ENCODE measurements at places on chromosomes 3 and 15. TPM values are rescaled to one million over a fixed set of nuclear protein-coding genes. Genes with fewer than 3 reads are reported as not detected.
A peak's percentile ranks its signal among the peaks of the same experiment; 100 is the strongest.

- no peak for DNase-seq
- H3K4me3 ChIP-seq: no peak overlapping the region
- H3K27ac ChIP-seq: no peak overlapping the region
- no peaks in the 10 kb centered on the region for H3K4me1 ChIP-seq
Measured at GRCh38 chr3:129462361-129462968, 22.4 kb downstream of the IFT122 start.

TGM5 gene
- total RNA-seq: 0.17 TPM

- H3K4me3 ChIP-seq: peak overlapping the region; percentile 75
- H3K36me3 ChIP-seq: peaks cover 10% of the 10 kb centered on the region
- no peak for DNase-seq
- peaks cover 26% of the 10 kb centered on the region for H3K4me1 ChIP-seq
Measured at GRCh38 chr15:74613953-74614743, 1.5 kb upstream of the CLK3 start.

DNA sequence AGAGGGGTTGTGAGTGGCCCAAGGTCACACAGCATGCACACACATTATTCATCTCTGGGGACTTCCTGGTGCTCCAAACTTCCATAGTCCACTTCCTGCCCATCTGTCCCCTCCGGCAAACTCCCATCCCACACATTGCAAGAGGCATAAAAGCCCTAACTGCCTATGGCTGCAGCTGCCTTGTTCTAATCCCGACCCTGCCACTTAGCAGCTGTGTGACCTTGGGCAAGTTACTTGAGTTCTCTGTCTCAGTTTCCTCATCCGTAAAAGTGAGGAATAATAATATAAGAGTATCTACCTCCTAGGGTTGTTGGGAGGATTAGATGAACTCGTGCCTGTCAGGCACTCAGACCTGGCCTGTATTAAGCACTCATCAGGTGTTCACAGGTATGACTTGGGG lies 84.2 kb downstream of the SMAD6 start:
- DNase-seq: no peak
- H3K27me3 ChIP-seq: no peaks in the 10 kb centered on the region
- H3K4me3 ChIP-seq: no peak overlapping the region
- no peaks in the 10 kb centered on the region for H3K36me3 ChIP-seq

TIGIT gene
- 3.3 TPM for total RNA-seq

- no peak for DNase-seq
- no peak overlapping the region for H3K27ac ChIP-seq
- peaks cover 4% of the 10 kb centered on the region for H3K4me1 ChIP-seq
- no peak overlapping the region for H3K4me3 ChIP-seq
Measured at GRCh38 chr15:58755350-58755749, 5.8 kb upstream of the ADAM10 start.

TMC3 gene
- not detected for total RNA-seq

- no peak overlapping the region for H3K4me3 ChIP-seq
- H3K27ac ChIP-seq: no peak overlapping the region
- no peaks in the 10 kb centered on the region for H3K27me3 ChIP-seq
- DNase-seq: no peak
- H3K4me1 ChIP-seq: peaks cover 10% of the 10 kb centered on the region
Measured at GRCh38 chr15:61530769-61531168, 301.7 kb upstream of the RORA start.

DNA sequence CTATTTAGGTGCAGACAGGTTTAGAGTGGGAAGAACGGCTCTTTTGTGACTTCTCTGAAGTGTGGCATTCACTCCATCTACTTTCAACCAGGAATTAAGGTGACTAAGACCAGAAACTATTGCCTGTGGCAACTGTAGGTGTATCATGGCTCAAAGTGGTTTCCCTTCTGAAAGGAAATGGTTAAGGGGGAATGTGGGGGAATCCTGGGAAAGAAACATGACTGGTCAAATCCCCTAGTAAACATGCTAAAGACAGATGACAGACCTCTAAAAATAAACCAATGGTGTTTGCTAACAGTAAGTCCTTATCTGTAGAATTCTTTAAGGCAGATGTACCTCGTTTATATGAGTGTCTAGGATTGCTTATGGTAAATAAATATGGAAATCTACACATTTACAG lies 56.9 kb downstream of the MEGF11 start:
- no peaks in the 10 kb centered on the region for H3K4me1 ChIP-seq
- H3K36me3 ChIP-seq: no peaks in the 10 kb centered on the region

CERS3 gene
- 0.49 TPM for total RNA-seq

GRCh38 chr15:33547876-33548275 lies 237.1 kb downstream of the RYR3 start:
- H3K36me3 ChIP-seq: no peaks in the 10 kb centered on the region
- H3K4me3 ChIP-seq: no peak overlapping the region
- DNase-seq: no peak
- no peaks in the 10 kb centered on the region for H3K4me1 ChIP-seq

FBN1 gene
- total RNA-seq: 1.1 TPM

DNA sequence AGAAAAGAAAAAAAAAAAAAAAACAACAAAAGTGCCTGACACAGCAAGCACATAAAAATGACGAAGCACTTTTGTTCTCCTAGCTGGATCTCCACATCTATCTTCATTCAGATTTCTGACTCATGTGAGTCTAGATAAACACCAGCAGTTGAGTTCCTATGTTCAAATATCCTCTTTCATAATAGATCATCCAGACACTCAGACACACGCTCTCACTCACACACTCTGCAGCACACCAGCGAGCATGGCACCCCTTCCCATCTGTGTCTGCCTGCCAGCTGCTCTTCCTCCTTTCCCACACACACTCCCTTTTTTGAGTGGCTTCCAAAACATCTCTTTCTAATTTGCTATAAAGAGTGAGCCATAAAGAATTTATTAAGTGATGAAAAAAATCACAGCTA lies 19.8 kb upstream of the CELF6 start:
- no peaks in the 10 kb centered on the region for H3K27me3 ChIP-seq
- H3K4me3 ChIP-seq: no peak overlapping the region
- H3K4me1 ChIP-seq: no peaks in the 10 kb centered on the region
- no peak for DNase-seq
- H3K36me3 ChIP-seq: peaks cover 59% of the 10 kb centered on the region

- H3K27ac ChIP-seq: peak overlapping the region; percentile 83
- peak overlapping the region; percentile 64 for H3K4me3 ChIP-seq
- H3K27me3 ChIP-seq: no peaks in the 10 kb centered on the region
- no peaks in the 10 kb centered on the region for H3K36me3 ChIP-seq
Measured at GRCh38 chr3:42490243-42490642, 12.2 kb upstream of the VIPR1 start.

DNA sequence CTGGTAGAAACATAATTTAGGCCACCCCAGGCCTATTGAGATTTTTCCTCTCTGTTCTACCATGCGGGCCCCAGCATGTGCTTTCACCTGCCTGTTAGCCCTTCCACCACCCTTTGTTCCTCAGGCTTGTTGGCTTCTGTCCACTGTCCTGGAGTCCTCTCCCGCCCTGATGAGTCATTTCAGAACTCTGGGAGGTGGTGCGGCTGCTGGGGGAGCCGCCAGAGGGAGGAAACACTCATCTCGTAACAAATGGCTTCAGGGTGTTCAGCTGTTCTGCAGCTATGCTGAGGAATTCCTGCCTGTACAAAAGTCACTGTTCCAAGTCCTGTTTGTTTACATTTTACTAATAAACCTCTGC lies 36.3 kb downstream of the LRTM1 start:
- no peaks in the 10 kb centered on the region for H3K4me1 ChIP-seq
- no peaks in the 10 kb centered on the region for H3K27me3 ChIP-seq
- DNase-seq: no peak
- no peak overlapping the region for H3K27ac ChIP-seq
- H3K4me3 ChIP-seq: no peak overlapping the region

DNA sequence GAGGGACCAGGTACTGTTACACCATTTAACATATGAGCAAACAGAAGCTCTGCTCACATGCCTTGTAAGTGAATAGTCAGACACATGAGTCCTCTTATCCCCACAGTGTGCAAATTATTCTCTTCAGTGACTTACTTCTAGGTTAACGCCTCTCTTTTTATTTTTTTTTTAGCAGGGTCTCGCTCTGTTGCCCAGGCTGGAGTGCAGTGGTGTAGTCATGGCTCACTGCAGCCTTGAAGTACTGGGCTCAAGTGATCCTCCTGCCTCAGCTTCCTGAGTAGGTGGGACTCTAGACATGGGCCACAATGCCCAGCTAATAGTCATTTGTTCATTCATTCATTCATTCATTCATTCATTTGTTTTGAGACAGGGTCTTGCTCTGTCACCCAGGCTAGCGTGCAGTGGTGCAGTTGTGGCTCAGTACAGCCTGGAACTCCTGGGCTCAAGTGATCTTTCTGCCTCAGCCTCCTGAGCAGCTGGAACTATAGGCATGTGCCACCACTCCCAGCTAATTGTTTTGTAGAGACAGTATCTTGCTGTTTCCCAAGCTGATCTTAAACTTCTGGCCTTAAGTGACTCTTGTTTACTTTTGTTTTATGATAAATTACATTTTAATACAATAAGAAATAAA lies 94.7 kb downstream of the LRRC28 start:
- H3K4me3 ChIP-seq: no peak overlapping the region
- H3K4me1 ChIP-seq: peaks cover 31% of the 10 kb centered on the region
- no peaks in the 10 kb centered on the region for H3K27me3 ChIP-seq
- H3K36me3 ChIP-seq: no peaks in the 10 kb centered on the region
- DNase-seq: no peak

SPPL2A gene
- total RNA-seq: 85.3 TPM

DNA sequence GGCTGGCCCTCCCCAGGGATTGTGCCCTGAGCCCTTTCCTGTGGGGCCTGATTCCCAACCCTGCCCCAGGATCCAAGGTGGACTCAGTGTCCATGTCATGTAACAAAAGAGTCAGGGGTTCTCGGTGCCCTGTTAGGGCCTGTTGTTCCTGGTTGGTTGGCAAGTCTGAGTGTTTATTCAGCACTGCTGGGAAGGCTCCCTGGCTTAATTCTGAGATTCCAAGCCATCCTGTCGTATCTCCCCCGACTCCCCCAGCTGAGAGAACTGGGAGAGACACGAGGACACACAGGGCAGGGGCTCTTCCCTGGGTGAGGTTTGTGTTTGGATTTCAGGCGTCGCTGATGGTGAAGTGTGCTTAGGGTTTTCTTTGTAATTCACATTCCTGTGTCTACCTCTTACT lies 78.3 kb downstream of the EEFSEC start:
- H3K4me1 ChIP-seq: peaks cover 9% of the 10 kb centered on the region
- H3K27me3 ChIP-seq: no peaks in the 10 kb centered on the region
- H3K4me3 ChIP-seq: no peak overlapping the region
